ENCODE measurements at places on chromosomes 7 and 10. TPM values are rescaled to one million over a fixed set of nuclear protein-coding genes. Genes with fewer than 3 reads are reported as not detected.

Gene TAF5
- 1.5 TPM for total RNA-seq

Gene CBLL1
- total RNA-seq, result 9.8 TPM

Gene HACD1
- total RNA-seq, result 1.9 TPM

Gene EBLN1
- not detected for total RNA-seq

Gene SPDYE9
- not detected for total RNA-seq

Gene CRHR2
- not detected for total RNA-seq

Gene TUBB8
- not detected for total RNA-seq

Gene PITX3
- not detected for total RNA-seq

Gene SPDYE6
- total RNA-seq, result not detected

Gene TRIM74
- 0.77 TPM for total RNA-seq

Gene ANKRD30A
- total RNA-seq, result not detected

Gene SMKR1
- total RNA-seq, result not detected

Gene PRPS1L1
- not detected for total RNA-seq
